CD4-positive, alpha-beta memory T cell (primary cell): ENCODE measurements at places on chromosomes 2 and 18. TPM values are rescaled to one million over a fixed set of nuclear protein-coding genes. Genes with fewer than 3 reads are reported as not detected.
A peak's percentile ranks its signal among the peaks of the same experiment; 100 is the strongest.

- no peak for DNase-seq
Measured at GRCh38 chr2:186909095-186909494, 60.1 kb upstream of the ZSWIM2 start.

GRCh38 chr2:188524519-188525113 lies 232.9 kb downstream of the GULP1 start:
- DNase-seq = peak; percentile 21

CD207 gene
- total RNA-seq = not detected

DNA sequence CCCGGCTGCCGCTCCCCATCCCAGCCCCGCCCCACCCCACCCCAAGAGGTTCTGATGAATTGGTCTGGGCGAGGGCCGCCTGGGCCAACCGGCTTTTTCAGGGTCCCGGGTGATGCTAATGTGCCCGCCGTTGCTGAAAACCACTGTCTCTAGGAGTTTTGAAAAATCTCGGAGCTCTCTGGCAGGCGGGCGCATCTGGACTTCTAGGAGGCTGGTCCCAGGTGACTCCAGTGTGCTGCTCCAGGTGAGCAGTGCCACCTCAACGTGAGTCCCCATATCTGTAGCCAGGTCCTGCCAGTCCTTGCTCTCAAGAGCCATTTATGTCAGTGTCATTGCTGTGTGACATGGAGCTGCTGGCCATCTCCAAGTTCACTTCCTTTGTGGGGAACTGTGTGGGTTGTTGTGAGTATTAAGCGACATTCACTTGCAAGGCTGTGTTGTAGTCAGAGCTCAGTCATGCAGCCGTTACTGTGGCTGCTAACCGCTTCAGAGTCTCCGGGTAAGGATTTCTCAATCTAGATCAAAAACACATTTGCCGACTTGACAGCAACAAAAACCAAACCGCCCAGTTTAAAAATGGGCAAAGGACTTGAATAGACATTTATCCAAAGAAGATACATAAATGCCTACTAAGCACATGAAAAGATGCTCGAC lies at the start of gene RFX8:
Gene RFX8, minus strand, starts transcription at position 382 of the 654 bp plus-strand sequence. CDS start 8,264 bp downstream, outside the sequence.
- DNase-seq = peak; percentile 58

DNA sequence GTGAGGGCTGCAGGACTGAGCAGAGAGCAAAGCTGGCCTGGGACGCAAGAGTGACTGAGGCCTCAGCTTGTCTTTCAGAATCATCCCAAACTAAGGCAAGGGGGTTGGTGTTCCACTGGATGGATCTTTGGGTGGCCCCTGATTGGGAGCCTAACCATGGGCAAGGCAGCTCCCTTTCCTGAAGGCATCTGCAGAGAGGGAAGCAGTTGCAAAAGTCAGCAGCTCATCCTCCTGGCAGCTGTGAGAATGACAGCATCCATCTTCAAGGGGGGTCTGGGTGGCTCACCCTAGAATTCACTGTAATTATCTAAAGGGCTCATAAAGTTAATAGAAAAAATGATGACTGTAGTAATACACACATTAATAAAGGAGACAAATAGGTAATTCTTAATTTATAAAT lies 46.5 kb upstream of the RAB31 start:
- no peak for DNase-seq

GRCh38 chr2:231909631-231910030 lies 16.6 kb downstream of the NPPC start:
- DNase-seq = no peak
